Sigmoid colon (tissue), 7 donors: ENCODE measurements at places on chromosomes 3 and 15. TPM values are rescaled to one million over a fixed set of nuclear protein-coding genes. Genes with fewer than 3 reads are reported as not detected.

DNA sequence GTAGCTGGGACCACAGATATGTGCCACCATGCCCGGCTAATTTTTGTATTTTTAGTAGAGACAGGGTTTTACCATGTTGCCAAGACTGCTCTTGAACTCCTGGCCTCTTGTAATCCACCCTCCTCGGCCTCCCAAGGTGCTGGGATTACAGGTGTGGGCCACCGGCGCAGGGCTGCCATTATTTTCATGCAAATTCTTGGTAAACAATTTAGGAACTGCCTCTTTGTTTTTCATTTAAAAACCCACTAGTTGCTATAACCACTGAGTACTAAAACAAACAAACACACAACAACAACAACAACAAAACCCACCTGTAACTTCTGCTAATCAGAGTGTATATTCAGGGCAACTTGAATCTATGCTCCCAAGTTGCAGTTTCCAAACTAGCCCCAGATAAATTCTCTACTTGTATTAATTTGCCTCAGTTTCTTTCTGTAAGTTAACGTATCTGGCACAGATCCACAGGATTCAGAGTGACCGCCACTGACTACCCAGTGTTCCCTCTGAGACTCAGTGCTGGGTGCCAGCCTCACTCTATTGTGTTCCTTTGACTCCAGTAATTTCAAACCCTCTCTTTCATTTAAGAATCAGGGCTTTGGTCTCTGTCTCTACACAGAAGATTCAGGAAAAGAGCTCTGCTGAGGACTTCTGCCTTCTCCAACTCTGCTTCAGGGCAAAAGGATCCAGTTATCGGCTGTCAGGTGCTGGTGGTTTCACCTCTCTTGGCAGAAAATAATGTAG is 18.6 kb upstream of the ZNF710 start:
- no peak overlapping the region for H3K4me3 ChIP-seq
- no peak for DNase-seq
- no peaks in the 10 kb centered on the region for H3K4me1 ChIP-seq

GRCh38 chr3:116067326-116067725 is 378.0 kb downstream of the LSAMP start:
- H3K4me3 ChIP-seq, result no peak overlapping the region
- H3K4me1 ChIP-seq, result no peaks in the 10 kb centered on the region
- no peaks in the 10 kb centered on the region for H3K36me3 ChIP-seq
- H3K27ac ChIP-seq, result no peak overlapping the region
- DNase-seq, result no peak
- no peaks in the 10 kb centered on the region for H3K27me3 ChIP-seq

Gene ABCF3
- 41.3 TPM for total RNA-seq

DNA sequence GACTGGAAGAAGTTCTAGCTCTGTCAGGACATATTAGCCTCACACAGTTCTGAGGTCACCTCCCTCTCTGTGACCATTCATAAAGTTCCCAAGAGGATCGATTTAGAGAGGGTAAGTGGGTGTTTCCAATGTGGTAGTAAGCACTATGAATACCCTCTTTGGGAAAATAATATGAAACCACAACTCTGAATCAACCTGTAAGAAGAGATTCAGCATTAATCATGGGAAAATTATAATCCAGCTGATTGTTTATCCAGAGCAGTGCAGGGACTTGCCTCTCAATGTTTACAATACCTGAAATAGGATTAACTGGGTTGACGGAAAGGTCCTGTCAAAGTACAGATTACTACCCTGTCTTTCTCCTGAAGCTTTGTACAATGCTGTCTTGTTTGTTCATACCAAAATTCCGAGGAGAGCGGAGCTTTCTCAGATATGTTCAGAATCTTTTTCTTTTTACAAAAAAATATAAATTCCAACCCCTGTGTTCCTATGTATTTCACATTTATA is 302.9 kb upstream of the DPPA4 start:
- no peaks in the 10 kb centered on the region for H3K36me3 ChIP-seq
- H3K4me3 ChIP-seq, result no peak overlapping the region
- DNase-seq, result no peak
- no peaks in the 10 kb centered on the region for H3K4me1 ChIP-seq
- H3K27ac ChIP-seq, result no peak overlapping the region

Gene CPNE9
- total RNA-seq, result not detected

- H3K27me3 ChIP-seq, result no peaks in the 10 kb centered on the region
- H3K36me3 ChIP-seq, result no peaks in the 10 kb centered on the region
These were observed 42.3 kb upstream of the LHFPL4 start for GRCh38 chr3:9595877-9596276.

Gene IL17RB
- 1.2 TPM for total RNA-seq

GRCh38 chr3:72344647-72345046 is 503.6 kb downstream of the SHQ1 start:
- H3K4me1 ChIP-seq, result no peaks in the 10 kb centered on the region
- H3K27ac ChIP-seq, result no peak overlapping the region
- DNase-seq, result no peak
- H3K27me3 ChIP-seq, result no peaks in the 10 kb centered on the region
- no peak overlapping the region for H3K4me3 ChIP-seq
- H3K36me3 ChIP-seq, result no peaks in the 10 kb centered on the region
